MG63 (cell line): ENCODE measurements at places on chromosomes 11 and 22.

DNA sequence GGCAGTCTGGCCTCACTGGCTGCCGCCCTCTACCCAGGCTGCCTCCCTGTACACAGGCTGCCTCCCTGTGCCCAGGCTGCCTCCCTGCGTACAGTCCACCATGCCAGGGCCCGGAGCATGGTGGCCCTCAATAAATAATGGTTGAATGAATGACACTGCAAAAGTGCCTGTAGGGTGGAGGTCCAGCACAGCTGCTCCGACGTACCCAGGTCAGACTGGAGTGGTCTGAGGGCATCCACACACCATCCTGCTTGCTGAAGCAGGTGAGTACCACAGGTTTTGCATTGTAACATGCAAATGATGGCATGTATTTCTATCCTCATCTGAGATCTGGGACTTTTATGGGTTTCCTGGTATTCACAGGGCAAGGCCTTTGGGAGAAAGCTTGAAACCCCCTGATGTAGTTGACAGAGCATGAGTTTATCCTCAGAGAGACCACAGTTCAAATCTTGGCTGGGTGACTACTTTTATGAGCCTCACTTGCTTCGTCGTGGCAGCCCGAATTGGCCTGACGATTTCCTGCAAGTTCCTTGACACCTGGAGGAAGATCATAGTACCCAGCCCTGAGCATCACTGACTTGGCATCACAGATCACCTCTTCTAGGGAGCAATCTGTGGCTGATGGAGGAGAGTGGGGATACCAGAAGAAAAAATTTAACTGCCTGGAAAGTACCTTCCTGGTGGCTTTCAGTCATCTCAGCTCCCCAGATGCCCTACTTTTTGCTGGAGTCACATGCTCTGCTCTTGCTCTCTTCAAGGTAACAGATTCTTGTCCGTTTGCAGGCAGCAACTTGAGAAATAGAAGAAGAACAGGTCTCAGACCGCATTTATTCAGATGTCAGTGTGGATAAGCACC, 16.0 kb upstream of the CYB5R3 start:
- no peak for DNase-seq

- no peak for DNase-seq
Measured at GRCh38 chr11:122098261-122098980, 17.6 kb downstream of the BLID start.

- DNase-seq = no peak
Measured at GRCh38 chr22:45897736-45898135, 79.2 kb downstream of the WNT7B start.

DNA sequence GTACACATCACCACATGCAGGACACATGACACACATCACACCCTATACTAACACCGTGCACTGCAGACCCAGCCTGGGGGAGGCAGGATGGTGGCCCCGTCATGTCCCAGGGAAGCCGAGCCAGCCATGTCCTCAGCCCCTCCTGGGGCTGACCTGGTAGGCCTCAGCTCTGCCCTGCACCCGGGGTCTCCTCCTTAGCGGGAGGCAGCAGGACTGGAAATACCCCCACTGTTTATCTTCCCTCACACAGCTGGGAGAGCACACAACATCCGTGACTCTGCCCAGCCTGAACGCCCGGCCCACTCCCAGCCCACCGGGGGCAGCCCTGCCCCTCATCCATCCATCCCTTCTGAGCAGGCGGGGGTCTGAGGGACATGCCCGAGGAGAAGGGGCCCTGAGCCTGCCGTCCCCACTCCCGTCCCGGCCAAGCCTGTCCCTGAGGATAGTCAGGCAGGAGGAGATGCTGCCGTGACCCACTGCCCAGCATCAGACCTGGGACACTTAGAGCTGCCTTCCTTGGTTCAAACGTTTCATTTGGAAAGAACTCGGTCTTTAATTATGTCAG, 945.0 kb downstream of the BRD1 start:
- no peak for DNase-seq

DNA sequence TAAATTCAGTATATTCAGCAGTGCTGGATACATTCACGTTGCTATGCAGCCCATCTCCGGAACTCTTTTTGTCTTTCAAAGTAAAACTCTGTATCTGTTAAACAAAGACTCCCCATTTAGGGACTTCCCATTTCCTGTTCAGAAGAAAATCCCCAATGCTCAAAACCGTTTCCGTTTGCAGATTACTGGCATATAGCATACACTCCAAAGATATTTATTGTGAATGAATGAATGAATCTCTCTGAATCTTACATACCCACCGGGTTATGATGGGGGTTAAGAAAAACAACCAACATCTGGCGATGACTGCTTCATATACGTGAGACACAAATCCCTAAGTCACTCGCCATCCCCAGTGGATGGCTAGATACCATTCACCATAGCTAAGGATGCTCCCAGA, 1.6 kb downstream of the THY1 start:
- DNase-seq = no peak

DNA sequence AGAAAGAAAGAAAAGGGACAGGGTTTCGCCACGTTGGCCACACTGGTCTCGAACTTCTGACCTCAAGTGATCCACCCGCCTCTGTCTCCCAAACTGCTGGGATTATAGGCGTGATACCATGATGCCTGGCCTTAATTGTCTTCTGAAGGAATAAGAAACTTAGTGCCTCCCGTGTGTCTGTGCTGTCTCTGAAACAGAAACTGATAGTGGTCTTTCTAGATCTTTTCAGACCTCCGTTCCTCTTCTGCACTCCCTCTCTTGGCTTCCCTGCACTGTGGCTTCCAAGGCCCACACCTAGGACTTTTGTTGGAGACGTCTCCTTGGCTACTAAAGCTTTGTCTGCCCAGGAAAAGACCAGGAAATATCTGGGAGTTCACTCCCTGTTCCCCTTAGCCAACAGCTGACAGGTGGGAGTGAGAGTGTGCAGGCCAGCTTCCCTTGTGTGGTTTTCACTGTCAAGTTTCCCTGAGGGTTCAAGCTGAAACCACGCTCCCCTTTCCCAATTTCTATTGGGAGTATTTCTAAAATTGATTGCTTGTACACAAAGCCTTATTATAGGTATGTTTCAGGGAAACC, 10.1 kb upstream of the HTR3B start:
- no peak for DNase-seq

DNA sequence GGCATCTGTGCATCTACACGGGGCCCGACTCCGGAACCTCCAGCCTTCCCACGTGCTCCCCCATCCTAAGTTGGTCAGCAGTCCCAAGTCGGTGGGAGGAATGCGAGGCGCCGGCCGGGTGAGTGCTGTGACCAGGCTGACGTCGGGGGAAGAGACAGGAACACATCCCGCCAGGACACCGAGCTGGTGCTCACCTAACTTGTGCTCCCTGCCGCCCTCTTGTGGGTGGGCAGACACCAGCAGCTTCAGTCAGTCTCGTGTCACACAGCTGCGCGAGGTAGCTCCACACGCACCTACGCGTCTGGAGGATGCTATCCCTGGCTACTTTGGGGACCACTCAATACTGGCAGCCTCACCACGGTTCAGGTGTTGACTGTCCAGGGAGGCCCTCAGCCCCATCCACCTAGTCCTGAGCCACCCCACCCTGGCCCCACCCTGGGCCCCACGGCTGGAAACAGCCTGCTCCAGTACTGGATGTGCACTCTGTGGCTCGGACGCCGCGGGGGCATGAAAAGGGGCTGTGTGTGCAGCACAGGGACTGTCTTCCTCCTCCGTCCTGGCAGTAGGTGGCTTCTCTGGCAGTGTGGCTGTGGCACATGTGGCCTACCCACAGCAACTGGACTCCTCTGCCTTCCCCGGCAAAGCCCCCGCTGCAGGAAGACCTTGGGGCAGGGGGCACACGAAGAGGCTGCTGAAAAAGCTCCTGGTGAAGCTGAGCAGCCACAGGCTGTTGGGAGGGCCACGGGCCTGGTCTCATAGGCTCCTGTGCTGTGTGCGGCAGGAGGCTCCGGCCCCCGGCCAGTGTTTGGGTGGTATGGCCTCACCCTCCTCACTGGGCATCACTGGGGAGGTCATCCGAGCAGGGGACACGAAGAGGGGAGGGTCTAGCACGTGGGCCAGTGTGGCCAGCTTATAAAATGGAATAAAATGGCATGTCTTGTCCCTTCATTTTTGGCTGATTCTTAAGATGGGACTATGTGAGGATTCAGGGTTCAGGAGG, 11.2 kb upstream of the BID start:
- peak; percentile 36 for DNase-seq

DNA sequence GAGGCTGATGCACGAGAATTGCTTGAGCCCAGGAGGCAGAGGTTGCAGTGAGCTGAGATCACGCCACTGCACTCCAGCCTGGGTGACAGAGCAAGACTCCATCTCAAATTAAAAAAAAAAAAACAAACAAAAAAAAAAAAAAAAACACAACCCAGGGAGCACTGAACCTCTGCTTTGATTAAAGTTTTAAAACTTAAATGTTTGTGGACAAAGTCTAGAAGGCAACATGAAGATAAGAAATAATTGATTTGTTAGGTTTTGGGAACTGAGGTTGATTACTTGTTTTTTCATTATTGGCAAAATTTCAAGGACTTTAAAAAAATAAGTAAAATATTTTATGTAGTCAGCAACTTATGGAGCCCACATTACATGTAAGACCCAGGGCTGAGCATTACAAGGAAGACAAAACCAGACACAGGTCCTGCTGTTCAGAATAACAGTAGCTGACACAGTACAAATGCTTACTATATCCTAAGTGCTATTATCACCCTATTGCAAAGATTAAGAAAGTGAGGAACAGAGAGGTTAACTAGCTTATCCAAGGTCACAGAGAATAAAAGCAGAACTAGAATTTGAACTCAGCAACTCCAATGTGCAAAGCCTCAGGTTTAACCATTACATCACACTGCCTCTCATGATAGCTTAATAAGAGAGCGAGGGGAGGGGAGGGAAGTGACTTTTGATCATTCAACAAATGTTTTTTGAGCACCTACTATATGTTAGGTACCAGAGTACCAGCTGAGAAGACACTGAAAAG, 2.3 kb upstream of the CRY2 start:
- no peak for DNase-seq

DNA sequence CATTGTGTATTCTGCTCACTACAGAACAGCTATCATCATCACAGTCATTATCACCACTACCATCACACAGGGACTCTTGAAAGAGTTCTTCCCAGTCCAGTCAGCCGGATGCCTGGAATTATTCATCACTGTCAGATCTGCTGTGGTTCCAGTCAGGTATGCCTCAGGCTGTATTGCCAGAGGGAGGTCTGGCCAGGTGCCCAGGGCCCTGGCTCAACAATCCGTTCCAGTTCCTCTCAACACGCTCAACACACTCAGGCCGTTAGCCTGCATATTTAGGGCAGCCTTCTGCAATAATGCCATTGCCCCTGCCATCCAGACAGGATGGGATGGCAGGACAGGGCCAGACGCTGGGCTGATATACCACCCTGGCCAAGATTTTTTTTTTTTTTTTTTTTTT, 28.6 kb upstream of the RASL10A start:
- DNase-seq = peak; percentile 93

DNA sequence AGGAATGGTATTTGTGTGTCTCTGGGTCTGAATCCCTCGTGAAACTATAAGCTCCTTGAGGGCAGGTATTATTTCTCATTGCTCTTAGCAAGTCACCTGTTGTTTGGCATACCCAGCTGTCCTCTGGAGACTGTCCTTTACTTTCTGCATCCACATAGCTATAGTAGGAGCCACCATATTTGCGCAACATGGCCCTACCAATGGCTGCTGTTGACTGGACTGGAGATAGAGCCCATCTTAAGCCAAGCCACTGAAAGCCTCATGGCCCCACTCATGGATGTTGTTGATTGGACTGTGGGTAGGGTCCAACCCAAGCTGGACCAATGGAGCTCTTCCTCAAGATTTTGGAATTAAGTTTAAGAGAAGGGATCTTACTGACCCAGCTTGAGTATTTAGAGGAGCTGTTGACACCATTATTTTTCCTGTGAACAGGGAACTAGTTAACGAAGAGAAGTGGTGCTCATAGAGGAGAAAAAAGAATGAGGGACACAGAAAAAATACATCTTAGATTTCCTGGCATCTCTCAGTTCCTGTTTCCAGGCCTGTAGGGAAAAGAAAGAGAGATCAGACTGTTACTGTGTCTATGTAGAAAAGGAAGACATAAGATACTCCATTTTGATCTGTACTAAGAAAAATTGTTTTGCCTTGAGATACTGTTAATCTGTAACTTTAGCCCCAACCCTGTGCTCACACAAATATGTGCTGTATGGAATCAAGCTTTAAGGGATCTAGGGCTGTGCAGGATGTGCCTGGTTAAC, 47.2 kb downstream of the LRRC74B start:
- no peak for DNase-seq

DNA sequence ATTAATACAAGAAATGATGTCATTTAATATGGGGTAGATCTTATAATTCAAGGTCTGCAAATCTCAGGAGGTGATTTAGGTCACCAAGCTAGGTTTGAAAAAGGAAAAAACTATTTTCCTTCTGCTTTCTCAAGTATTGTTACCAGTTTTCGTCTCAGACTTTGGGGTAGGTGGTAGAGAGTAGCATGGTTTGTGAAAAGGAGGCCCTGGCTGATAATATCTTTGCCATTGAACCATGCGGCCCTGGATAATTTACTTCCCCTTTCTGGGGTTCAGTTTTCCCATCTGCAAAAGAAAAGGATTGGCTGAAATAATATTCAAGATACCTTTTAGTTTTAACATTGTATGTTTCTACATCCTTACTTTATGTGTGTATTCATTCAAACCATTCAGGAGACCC, 92.1 kb downstream of the WNT11 start:
- no peak for DNase-seq

GRCh38 chr11:122360875-122361274, 244.9 kb upstream of the BLID start:
- no peak for DNase-seq

- peak; percentile 11 for DNase-seq
Measured at GRCh38 chr11:43872995-43873394, 7.6 kb upstream of the ALKBH3 start.

DNA sequence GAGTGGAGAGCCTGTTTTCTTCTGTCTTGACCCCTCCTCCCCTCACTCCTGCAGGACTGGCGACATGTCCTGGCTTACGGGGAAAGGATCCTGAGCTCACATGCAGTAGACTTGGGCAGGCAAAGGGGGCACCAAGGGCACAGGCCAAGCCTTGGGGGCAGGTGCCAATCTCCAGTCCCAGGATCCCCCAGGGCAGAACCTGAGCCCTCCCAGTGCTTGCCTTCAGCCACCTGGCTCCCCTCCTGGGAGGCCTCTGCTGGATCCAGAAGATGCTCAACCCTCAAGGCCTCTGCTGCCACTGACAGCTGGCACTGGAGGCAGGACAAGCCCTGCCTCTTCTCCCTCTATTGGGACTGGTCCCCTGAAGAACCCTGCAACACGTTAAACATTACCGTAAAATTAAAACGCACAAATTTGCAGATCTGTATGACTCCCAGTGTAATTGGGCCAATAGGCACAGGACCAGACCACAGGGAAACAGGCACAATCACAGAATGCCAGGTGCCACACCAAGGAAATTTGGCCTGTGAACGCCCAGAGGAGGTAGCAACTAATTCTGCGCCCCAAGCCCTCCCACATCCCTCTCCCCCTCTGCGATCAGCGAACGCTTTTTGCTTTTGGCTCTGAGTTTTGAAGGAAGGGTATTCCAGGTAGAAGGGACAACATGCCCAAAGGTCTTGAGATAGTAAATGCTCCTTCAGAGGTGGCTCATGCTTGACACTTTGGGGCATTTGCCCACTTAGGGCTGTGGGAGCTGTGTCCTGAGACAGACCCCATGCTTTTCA, 967 bp upstream of the LZTR1 start:
- DNase-seq = no peak

- no peak for DNase-seq
Measured at GRCh38 chr22:46444390-46444854, 93.0 kb downstream of the CELSR1 start.
